ENCODE measurements at places on chromosomes 7 and 10. TPM values are rescaled to one million over a fixed set of nuclear protein-coding genes. Genes with fewer than 3 reads are reported as not detected.

DNA sequence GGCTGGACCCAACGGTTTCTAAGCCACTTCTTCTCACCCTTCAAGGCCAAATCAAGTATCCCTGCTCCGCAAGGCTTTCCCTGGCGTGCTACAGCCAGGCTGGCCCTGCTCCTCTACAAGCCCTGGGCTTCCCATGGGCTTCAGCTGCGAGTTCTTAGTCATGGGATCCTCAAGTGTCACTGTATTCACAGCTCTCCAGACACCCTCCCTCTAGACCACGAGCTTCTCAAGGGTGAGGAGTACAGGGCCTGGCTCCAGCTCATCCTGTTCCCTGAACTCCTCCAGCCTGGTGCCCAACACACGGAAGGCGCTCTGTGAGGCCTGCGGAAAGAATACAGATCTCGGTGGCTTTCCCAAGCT is 38.8 kb downstream of the FAM53B start:
- DNase-seq: no peak

- no peak for DNase-seq
Measured at GRCh38 chr10:60028081-60028480, 121.7 kb upstream of the CCDC6 start.

GRCh38 chr10:117476716-117477115 is 65.8 kb upstream of the EMX2 start:
- DNase-seq: no peak

- no peak for DNase-seq
Measured at GRCh38 chr10:116053910-116054309, 219.1 kb downstream of the GFRA1 start.

- no peak for DNase-seq
Measured at GRCh38 chr10:128628252-128628651, 502.0 kb upstream of the MKI67 start.

DNA sequence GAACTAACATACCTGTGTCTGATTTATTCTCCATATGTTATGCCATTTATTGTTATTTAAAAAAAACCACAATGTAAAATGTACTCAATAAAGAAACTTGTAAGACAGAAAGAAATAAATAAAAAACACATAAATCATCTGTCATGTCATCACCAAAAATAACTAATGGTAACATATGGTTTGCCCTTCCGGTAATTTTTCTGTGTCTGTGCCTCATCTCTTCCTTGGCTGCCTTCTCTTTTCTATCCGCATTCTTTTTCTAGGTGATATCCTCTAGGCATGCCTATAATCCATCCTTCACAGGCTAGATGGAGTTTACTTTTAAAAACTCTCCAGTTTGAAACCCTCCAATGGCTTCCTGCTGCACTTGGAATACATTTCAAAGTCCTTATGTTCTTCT is 304.0 kb upstream of the ETV1 start:
- DNase-seq: no peak

DNA sequence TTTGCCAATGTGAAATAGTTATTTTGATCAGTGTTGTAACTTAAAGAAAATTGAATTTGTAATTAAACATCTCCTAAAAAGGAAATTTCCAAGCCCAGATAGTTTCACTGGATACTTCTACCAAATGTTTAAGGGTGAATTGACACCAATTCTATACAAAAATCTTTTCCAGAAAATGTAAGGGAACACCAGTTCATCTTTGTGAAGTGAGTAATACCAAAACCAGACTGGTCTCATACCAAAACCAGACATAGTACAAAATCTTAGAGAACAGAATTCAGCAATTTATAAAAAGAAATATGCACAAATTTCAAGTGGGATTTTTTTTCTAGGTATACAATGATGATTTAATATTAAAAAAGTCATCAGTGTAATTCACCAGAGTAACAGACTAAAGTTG is 86.0 kb upstream of the ZNF32 start:
- no peak for DNase-seq

DNA sequence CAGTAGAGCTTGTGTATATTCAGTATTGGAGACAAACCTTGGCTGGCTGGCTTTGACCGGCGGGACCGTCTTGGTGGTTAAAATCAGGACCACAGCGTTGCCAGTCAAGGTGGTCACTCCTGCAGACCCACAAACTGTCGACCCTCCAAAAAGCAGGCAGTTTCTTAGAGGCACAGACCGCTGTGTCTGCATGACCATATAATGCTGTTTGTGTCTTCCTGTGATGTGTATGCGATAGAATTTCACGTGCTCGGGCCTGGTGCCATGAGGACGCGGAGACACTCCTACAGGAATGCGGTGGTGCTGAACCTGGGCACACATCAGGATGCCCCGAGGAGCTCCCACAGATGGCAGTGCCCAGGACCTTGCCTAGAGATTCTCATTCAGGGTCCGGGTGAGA is 34.8 kb downstream of the BNIP3 start:
- no peak for DNase-seq

- no peak for DNase-seq
Measured at GRCh38 chr10:12905067-12905466, 96.4 kb downstream of the CCDC3 start.

- DNase-seq: no peak
Measured at GRCh38 chr10:44723082-44723481, 188.1 kb upstream of the TMEM72 start.

INMT gene
- 83.8 TPM for total RNA-seq

CTAGE8 gene
- 0.60 TPM for total RNA-seq

NT5C3A gene
- 20.0 TPM for total RNA-seq

XPNPEP1 gene
- 69.5 TPM for total RNA-seq

SFTPA1 gene
- not detected for total RNA-seq

Measured in posterior vena cava (tissue), 2 donors.